ENCODE measurements at places on chromosomes 4 and X. TPM values are rescaled to one million over a fixed set of nuclear protein-coding genes. Genes with fewer than 3 reads are reported as not detected.

The DGKK gene
- not detected for total RNA-seq

The ARR3 gene
- not detected for total RNA-seq

The TXLNG gene
- total RNA-seq: 25.6 TPM

The PABPC1L2B gene
- not detected for total RNA-seq

The MAP3K15 gene
- total RNA-seq: 0.10 TPM

The SHROOM3 gene
- 0.51 TPM for total RNA-seq

The BEX5 gene
- total RNA-seq: 1.2 TPM

- DNase-seq: no peak
These were observed 304 bp upstream of the SPIN2A start for GRCh38 chrX:57137501-57137900.

GRCh38 chrX:82412858-82413257 lies 1095.2 kb upstream of the POU3F4 start:
- DNase-seq: no peak

DNA sequence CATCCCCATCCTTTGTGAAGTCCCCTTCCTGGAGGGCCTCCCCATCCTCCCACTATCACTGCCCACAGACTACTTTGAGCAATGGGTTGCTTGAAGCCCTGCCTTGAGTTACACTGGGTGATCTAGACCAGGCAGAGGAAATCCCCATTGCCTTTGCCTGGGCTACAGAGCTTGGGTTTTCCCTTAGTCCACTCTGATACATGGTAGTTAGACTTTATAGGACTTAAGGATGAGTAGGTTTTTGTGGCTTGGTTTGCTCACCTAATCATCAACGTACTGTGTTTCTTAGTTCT lies 56.6 kb downstream of the TMEM131L start:
- DNase-seq: no peak

DNA sequence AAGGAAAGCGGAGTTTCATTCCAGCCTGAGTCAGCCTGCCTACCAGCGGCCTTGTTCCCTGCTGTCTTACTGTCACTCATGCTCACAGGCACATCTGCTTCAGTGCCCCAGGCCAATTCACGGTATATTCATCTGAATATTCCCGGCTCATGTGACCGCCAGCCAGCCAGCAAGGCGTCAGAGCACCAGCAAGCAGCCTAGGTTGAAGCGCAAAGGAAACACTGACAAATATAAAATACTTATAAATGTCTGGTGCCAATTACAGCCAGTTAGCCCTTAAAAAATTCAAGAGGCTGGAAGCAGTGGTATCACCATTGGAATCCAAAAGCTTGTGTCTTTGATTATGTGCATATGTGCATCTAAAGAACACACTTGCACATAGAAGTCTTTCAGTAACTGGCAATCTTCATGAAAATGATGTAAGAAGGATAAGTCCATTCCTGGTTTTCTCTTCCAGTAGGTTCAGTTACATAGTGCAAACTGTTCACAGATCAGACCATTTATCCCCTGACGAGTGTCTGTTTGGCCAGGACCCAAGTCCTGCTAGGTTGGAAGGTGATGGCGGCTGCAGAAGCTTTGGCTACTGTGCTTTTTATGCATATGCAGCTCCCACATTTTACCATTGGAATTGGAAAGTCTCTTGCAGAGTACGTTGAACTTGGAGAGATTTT lies 61.3 kb downstream of the LUZP4 start:
- no peak for DNase-seq

- DNase-seq: no peak
These were observed 403 bp downstream of the SGCB start for GRCh38 chr4:52037689-52038102.

DNA sequence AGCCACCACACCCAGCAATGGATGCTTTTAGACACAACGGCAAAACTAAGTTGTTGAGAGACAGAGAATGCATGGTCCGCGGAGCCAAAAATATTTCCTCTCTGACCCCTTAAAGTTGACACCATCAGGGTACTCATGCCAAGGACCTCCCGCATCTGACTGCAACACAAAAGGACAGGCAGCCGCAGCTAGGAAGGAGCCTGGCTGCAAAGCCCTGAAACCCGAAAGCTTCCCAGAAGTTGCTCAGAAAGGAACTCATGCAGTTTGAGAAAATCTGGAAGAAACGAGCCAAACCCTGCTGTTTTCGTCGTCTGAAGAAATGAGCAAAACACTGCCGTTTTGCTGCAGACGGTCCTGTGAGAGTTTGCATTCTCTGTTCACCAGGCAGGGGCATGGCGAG lies 16.5 kb downstream of the DHRSX start:
- DNase-seq: no peak

DNA sequence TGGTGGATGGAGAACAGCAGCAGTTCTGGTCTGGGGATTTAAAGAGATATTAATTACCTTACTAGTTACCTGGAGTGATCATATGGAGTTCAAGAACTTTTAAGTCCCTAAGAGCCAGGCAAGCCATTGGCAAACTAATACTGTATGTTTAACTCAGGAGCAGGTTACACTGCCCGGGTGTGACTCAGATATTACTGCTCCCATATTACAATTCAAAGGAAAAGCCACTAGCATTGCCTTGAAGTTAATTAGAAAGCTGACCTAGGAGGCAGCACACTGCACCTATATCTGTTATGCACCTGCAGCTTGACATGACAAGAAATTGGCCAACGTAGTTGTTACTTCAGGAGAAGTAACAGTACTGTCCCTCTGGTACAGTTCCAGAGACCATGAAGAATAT lies 47.2 kb downstream of the GRK4 start:
- DNase-seq: no peak

GRCh38 chr4:5222047-5222446 lies 170.8 kb downstream of the STK32B start:
- DNase-seq: no peak

DNA sequence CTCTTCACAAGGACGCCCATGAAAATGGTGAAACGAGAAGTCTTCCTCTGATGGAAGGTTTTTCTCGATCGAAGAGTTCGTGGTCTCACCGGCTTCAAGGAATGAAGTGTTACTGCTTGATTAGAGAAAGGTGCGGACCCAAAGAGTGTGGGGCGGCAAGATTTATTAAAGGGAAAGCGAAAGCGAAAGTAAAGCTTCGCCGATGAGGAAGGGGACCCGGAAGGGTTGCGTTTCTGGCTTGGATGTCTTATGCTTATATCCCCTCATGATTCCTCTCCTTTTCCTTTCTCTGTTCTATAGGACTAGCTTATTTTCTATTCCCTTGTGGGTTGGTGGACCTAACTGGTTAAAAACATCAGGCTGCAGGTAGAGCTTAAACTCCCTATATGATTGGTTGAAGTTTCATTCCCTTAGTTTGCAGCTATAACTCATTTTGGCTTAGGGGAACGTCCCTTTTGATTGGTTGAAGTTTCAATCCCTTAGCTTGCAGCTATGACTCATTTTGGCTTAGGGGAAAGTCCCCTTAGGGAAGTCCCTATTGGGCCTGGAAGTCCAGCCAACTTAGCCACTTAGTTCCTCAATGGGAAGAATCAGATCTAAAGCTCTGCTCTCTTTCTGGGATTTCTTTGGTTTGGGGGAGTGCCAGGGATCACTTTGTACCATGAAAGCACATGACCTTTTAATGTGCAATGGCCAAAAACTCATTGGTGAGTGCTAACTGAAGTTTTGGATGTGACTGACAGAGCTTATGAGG lies 1025.0 kb upstream of the PCDH10 start:
- DNase-seq: no peak

DNA sequence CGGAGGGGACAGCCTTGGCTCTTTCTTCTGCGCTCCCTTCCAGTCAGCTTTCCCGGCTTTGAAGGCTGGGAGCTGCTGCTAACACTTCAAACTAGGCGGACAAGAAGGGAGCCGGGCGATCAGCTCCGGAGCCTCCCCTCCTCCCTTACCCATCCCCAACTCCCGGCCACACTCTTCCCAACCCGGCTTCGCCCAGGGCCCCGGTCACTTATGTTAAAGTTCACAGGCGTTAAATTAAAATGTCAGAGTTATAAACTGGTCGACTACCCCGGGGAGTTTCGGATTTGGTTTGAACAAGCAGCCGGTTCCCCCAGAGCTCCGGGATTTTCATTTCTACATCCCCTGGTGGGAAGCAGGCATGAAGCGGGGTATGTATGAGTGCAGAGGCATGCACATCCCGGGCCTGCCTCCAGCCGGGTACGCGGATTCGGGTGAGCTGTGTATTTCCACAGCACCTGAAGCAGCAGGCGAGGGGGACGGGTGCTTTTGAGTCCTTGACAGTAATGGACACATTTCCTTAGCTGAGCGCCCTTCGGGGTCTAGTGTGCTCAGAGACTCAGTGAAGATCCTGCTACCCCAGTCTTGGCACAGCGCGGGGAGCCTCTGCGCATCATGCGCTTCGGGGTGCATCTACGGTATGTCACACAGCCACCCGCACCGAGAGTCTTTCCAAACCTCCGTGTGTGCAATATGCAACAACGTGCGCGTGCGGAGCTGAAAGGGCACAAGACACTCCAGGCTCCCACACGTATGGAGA lies 880 bp downstream of the UNC5C start:
- no peak for DNase-seq

GRCh38 chrX:14903891-14904290 lies 30.7 kb downstream of the MOSPD2 start:
- no peak for DNase-seq

GRCh38 chr4:125679989-125680388 lies 365.2 kb downstream of the FAT4 start:
- DNase-seq: no peak

GRCh38 chr4:89482251-89482650 lies 174.7 kb upstream of the GPRIN3 start:
- DNase-seq: no peak

- no peak for DNase-seq
These were observed 11.6 kb upstream of the ARHGAP36 start for GRCh38 chrX:131046596-131046995.

DNA sequence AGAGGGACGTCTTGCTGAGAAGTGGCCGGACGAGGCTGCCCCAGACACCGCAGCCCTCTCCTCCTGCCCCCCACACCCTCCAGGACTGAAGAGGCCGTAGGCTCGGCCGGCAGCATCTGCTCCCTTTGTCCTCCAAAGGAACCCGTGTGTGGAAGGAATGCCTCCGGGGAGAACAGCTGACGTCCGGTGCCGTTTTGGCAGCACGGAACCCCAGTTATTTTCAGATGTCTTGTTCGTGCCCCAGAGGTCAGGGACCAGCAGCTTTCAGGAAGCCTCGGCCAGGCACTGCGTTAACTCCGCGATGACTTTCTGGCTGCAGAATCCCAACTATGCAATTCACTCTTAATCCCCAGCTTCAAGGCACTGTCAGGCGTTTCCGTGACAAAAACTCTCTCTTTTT lies 10.9 kb upstream of the PPP2R3B start:
- no peak for DNase-seq

DNA sequence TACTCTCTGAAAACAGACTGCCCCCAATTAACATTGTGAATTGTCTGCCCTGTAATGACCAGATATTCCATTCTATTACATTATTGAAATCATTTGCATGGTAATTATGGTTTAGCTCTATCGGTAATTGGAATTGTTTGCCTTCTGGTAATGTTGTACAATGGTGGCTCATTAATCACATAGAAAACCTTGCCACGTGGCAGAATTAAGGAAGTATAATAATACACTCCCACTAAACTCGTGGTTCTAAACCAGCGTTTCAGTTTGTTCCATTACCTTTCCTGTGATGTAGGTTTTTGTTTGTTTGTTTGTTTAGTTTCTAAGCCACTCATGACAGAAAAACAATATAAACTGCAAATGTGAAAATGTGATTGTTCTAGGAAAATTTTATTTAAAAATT lies 45.1 kb upstream of the TAPT1 start:
- DNase-seq: no peak

DNA sequence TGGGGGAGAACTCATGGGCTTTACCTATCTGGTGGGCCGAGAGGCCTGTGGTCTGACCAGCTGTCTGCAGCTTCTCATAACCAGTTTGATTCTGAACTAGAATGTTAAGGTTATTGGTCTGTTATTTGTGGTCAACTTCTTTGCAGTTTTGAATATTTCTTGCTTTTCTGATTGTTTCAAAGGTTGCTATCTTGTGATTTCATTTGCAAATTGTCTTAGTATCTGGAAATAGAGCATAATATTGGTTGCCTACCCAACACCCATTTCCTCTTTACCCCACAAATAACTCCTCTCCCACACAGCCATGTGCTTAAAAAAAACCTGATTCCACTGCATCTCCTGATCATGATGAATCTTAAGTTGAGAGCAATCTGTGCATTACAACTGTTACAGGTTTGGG lies 39.1 kb upstream of the BMP2K start:
- no peak for DNase-seq

GRCh38 chr4:148737061-148737770 lies 295.0 kb upstream of the NR3C2 start:
- DNase-seq: no peak

- no peak for DNase-seq
These were observed 740.4 kb downstream of the TRIML1 start for GRCh38 chr4:188879598-188879997.

DNA sequence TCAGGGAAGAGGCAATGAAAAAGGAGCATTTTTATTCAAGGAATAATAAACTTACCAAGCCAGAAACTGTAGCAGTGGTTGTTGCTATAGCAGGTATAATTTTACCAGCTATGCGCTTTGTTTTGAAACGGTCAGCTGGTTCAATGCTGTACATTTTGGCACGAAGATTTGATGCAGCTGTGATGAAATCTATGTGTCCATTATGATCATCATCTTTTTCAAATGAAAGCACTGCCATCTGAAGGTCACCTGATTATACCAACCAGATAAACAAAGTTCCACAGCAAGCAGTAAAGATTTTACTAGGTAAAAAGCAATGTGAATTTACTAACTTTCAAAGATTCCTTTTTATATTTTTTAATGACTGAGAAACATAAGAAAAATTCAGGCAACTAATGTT lies 66.4 kb downstream of the STAP1 start:
- no peak for DNase-seq

- DNase-seq: no peak
These were observed 524 bp upstream of the EXOSC9 start for GRCh38 chr4:121800638-121800960.

GRCh38 chr4:99986792-99987191 lies 36.7 kb upstream of the H2AZ1 start:
- no peak for DNase-seq

DNA sequence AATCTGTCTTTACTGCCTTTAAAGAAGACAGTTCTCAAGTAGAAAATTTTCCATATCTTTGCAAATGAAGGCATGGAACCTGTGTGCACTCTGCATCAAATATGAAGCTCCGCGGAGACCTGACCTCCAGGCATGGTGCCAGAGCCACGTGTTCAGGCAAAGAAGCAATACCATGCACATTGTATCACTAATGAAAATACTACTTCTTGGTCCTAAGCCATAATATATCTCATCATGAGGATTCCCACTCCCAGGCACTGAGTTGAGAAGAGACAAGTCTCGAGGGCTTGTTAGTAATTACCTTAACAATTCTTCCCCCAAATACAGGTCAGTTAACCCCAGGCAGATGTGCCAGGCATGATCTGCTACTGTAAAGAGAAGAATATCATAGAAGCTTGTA lies 56.7 kb downstream of the PCDH19 start:
- no peak for DNase-seq

DNA sequence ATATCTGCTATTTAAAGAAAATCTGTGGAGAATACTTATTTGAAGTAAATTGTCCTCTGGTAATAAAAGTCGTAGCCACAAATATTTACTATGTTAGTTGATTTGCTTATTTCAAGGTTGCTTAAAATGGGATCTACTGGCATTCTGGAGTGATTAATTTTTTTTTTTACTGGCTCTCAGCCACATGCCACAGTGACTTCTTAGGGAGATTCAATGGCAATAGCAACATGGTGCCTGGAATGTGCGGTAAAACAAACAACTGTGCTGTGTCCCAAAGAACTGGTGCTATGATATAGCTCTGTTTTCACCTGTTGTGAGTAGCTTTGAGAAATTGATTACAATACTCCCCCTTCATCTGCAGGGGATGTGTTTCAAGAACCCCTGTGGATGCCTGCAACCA lies 324.3 kb downstream of the GPAT3 start:
- DNase-seq: no peak

- no peak for DNase-seq
These were observed 98.8 kb downstream of the SCFD2 start for GRCh38 chr4:53267026-53267425.

Data from mesenteric fat pad (tissue), 1 donor.